NCI-H524 (cell line): ENCODE measurements at places on chromosomes 3 and 15.

GRCh38 chr15:29601811-29602210, 220.5 kb downstream of the TJP1 start:
- no peak for DNase-seq

GRCh38 chr3:112372396-112372795, 39.4 kb downstream of the CD200 start:
- no peak for DNase-seq

DNA sequence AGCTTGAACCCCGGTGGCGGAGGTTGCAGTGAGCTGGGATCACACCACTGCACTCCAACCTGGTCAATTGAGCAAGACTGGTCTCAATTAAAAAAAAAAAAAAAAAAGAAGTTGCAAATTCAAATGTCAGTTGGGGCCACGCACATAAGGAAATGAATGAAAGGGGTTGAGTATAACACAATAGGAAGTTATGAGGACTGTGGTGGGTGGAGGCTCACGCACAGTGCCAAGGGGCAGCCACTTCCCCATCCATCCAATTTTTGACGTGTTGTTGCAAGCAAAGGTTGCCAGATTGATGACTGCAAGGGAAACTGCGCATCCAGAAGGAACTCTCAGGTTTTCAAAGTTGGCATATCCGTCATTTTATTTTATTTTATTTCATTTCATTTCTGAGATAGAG, 532.2 kb downstream of the NTRK3 start:
- DNase-seq = no peak

GRCh38 chr3:50378024-50378423, 18.7 kb upstream of the TMEM115 start:
- DNase-seq = no peak

DNA sequence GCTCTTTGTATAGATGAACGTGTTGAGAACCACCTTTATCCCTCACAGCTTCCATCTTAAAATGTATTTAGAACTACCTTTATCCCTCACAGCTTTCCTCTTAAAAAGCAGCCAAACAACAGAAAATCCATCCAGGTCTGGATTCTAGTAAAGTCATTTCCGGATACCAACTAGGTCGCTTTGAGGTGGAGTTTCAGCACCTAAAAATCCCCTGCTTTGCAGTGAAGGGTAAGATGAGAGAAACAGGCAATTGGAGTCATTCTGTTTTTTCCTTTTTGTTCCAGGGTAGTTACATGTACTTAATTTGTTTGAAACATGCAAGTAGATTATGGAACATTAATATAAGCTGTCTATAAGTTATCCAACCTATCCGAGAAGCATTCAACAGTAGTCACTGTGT, 192.0 kb downstream of the UBE2E2 start:
- no peak for DNase-seq

GRCh38 chr15:80379693-80380092, 24.5 kb upstream of the ARNT2 start:
- no peak for DNase-seq
